ENCODE measurements at places on chromosomes 1 and 21. TPM values are rescaled to one million over a fixed set of nuclear protein-coding genes. Genes with fewer than 3 reads are reported as not detected.
A peak's percentile ranks its signal among the peaks of the same experiment; 100 is the strongest.

The RNF186 gene
- total RNA-seq, result not detected

The CHAF1B gene
- total RNA-seq, result 3.6 TPM

The RSPO1 gene
- not detected for total RNA-seq

The ANKRD35 gene
- not detected for total RNA-seq

- H3K27me3 ChIP-seq, result peaks cover 3% of the 10 kb centered on the region
- no peak overlapping the region for H3K27ac ChIP-seq
- no peak for DNase-seq
- no peaks in the 10 kb centered on the region for H3K4me1 ChIP-seq
Measured at GRCh38 chr1:14285238-14285637, 313.2 kb upstream of the KAZN start.

DNA sequence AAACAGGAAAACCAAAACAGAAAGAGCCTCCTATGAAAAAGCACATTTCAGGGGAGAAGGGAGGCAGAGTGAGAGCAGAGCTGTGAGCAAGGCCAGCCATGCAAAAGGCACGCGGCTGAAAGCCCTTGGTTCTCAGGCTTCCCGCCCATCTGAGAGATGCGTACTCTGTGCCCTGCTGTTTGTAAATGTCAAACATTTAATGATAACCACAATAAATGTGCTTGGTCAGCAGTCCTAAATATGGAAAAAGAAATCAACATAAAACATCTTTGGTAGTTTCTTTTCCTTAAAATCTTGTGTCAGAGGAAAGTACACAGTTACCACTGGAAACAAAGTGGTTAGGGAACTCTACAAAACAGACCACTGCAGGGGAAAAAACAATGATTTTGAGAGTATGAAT, 283.1 kb downstream of the DSCAM start:
- DNase-seq, result no peak
- H3K27me3 ChIP-seq, result no peaks in the 10 kb centered on the region
- no peak overlapping the region for H3K27ac ChIP-seq
- H3K4me1 ChIP-seq, result no peaks in the 10 kb centered on the region
- no peak overlapping the region for H3K4me3 ChIP-seq

- peak; percentile 75 for DNase-seq
- H3K36me3 ChIP-seq, result peaks cover 4% of the 10 kb centered on the region
- no peaks in the 10 kb centered on the region for H3K4me1 ChIP-seq
- H3K4me3 ChIP-seq, result no peak overlapping the region
- peaks cover 27% of the 10 kb centered on the region for H3K27me3 ChIP-seq
- no peak overlapping the region for H3K27ac ChIP-seq
Measured at GRCh38 chr1:25045480-25046193, 115.6 kb upstream of the RUNX3 start.

DNA sequence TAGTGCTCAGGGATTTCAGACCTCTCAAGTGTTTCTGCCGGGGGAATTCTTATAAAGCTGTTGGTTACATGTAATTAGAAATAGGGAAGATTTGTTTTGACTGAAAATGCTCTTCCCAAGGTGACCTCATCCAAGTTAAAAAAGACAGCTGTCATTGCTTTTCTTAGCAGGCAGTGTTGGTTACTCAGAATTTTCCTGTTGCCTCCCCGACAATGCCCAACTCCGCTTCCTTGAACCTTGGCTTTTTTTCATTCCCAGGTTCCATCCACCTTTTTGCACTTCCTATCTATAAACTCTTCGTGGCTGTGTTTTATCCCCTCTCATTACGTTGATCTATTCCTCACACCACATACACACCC, 825 bp upstream of the DPH5 start:
- H3K36me3 ChIP-seq, result no peaks in the 10 kb centered on the region
- DNase-seq, result no peak
- peak overlapping the region; percentile 96 for H3K4me3 ChIP-seq
- H3K4me1 ChIP-seq, result peaks cover 27% of the 10 kb centered on the region
- H3K27me3 ChIP-seq, result no peaks in the 10 kb centered on the region

DNA sequence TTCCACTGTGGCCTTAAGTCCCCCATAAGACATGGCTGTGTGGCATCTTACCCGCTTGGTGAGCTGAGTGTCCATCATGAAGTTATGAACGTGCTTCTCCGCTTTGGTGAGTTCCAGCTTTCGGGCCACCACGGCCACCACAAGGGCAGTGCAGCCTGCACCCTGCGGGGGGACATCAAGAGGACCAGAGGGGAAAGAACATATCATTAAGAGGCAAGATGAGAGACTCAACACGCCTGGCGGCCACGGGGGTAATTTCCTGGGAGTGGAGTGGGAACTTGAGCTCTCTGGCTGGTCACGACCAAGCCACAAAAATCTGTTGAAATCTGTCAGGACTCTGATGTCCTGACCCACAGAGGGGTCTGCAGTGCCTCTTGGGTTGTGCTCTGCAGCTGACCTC, 117.9 kb upstream of the ADAR start:
- no peaks in the 10 kb centered on the region for H3K36me3 ChIP-seq
- no peak overlapping the region for H3K27ac ChIP-seq
- H3K4me3 ChIP-seq, result no peak overlapping the region
- no peak for DNase-seq

GRCh38 chr1:50126927-50127715, 18.4 kb downstream of the ELAVL4 start:
- H3K4me3 ChIP-seq, result no peak overlapping the region
- DNase-seq, result no peak
- H3K36me3 ChIP-seq, result no peaks in the 10 kb centered on the region
- H3K27ac ChIP-seq, result no peak overlapping the region
- no peaks in the 10 kb centered on the region for H3K27me3 ChIP-seq

DNA sequence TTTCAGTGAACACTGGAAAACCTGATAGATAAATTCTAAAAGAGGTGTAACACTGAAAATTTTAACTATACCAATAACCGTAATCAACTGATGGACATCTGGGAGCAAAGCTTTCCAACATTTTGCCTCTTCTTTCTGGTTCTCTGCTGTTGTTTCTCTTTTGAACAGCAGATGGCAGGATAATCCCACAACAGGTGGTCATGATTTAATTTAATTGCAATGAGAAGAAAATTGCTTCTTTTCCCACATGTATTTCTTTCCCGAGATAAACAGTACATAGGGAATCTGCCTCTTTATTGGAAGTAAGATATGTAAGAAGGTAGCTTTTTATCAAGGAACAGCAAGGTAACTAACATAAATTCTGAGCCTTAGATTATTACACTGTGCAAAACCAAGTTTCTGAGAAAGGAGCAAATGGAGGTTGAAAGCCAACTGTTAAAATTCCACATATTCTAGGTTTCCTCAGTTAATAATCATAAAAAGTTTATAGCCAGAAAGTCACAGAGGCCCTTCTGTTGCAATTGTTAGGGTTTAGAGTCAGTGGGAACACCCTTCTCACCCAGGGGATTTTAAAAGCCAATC, 72.9 kb downstream of the RPS6KA1 start:
- H3K36me3 ChIP-seq, result no peaks in the 10 kb centered on the region
- H3K4me1 ChIP-seq, result peaks cover 3% of the 10 kb centered on the region
- H3K27ac ChIP-seq, result no peak overlapping the region
- DNase-seq, result no peak
- no peak overlapping the region for H3K4me3 ChIP-seq

DNA sequence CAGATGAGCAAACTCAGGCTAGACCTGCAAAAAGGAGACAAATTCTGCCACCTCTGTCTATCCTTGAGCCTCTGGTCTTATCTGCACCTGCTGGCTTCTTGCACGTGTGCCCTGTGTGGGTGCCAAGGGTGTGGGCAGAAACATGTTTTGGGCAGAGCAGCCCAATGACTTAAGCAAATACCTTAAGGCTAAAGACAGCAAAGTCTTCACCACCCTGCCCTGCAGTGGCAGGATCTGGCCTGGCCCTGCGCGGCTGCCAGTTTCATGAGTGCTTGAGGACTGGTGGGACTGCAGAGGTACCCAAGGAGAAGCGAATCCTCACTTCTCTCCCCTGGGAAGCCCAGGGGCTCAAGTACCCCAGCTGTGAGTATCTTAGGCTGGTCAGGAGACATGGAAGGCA, 3.8 kb upstream of the SLC26A9 start:
- peaks cover 43% of the 10 kb centered on the region for H3K27me3 ChIP-seq
- DNase-seq, result no peak
- no peak overlapping the region for H3K4me3 ChIP-seq
- no peaks in the 10 kb centered on the region for H3K4me1 ChIP-seq
- no peaks in the 10 kb centered on the region for H3K36me3 ChIP-seq

DNA sequence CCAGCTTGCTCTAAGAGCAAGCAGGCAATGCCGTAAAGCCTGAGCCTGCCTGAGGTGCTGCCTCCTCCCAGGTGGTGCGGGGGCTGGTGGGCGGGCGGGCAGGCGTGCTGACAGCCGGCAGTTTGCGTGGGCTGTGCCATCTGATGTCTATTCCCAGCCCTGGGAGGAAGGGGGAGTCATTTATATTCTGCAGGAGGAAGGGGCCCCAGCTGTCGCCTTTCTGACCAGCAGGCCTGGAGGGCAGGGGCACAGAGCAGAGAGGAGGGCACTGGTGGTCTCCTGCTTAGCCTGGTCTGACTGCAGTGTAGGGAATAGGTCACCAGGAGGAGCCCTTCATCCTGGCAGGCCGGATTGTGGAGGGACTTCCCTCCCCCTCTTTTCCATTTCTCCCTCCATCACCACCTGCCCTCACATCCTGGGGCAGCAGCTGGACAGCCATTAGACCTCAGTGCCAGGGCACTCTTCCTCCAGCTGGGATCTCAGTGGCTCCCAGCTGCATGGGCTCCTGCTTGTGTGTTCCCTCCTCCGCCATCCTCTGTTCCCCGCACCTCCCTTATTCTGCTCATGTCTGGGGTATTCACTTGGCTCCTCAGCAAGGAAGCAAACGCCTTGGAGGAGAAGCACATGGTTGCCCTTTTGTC, 4.4 kb downstream of the CYB561D1 start:
- H3K27me3 ChIP-seq, result no peaks in the 10 kb centered on the region
- H3K4me3 ChIP-seq, result no peak overlapping the region
- H3K36me3 ChIP-seq, result peaks cover 2% of the 10 kb centered on the region
- H3K27ac ChIP-seq, result no peak overlapping the region

DNA sequence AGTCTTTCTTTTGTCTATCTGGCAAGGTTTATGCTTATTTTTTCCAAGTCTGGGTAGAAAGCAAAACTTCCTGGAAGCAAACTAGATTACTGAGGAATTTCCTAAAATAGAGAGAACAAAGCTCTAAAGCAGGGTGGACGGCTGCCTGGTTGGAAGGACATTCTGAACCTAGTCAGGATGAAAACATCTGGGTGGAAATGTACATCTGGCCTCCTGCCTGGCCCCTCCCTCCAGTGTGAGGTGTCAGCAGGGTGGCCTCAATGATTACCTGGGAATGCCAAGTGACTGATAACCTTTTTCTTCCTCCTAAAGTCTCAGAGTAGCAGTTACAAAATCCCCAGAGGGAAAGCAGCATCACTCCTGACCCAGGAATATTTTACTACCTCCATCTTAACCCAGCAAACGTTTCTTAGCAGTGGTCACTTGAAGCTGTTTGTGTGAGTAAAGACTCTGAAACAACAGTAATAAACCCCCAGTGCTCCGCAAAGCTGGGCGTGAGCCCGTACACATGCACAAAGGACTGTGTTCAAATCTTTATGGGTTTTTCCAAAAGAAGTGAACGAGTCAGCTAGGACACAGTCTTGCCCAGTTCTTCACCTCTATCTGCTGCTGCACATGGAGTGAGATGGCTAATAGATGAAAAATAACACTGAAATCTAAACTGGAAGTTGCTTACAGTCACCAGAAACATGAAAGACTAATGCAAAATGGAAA, 18.9 kb downstream of the ANGPTL7 start:
- no peak for DNase-seq
- H3K27ac ChIP-seq, result peak overlapping the region; percentile 1
- H3K4me3 ChIP-seq, result no peak overlapping the region
- no peaks in the 10 kb centered on the region for H3K4me1 ChIP-seq
- no peaks in the 10 kb centered on the region for H3K27me3 ChIP-seq
- peaks cover 42% of the 10 kb centered on the region for H3K36me3 ChIP-seq

- H3K36me3 ChIP-seq, result peaks cover 12% of the 10 kb centered on the region
- no peak for DNase-seq
- no peaks in the 10 kb centered on the region for H3K27me3 ChIP-seq
- no peak overlapping the region for H3K27ac ChIP-seq
- no peaks in the 10 kb centered on the region for H3K4me1 ChIP-seq
- no peak overlapping the region for H3K4me3 ChIP-seq
Measured at GRCh38 chr1:42295816-42296215, 39.2 kb downstream of the FOXJ3 start.

Data from chondrocyte (in vitro differentiated cells).